ENCODE measurements at places on chromosomes 13 and 19.
A peak's percentile ranks its signal among the peaks of the same experiment; 100 is the strongest.

DNA sequence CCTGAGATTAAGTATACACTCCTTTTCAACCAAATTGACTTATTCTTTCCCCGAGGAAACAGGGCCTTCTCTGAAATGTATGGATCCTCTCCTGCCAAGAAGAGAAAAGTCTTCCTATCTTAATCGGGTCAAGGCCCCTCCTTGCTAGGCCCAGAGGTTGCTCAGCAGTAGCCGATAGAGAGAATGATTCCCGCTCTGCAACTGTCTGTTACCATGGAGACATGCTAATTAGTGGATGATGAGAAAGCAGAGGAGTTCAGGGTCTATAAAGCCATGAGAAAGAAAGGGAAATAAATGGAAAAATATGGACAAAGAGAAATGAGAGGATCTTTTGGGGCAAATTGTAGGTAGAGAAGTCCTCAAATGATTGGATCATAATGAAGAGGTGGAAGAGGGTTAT lies 103.5 kb downstream of the POU4F1 start:
- no peak for DNase-seq

- DNase-seq = no peak
Measured at GRCh38 chr13:50189450-50189849, 174.2 kb downstream of the KCNRG start.

DNA sequence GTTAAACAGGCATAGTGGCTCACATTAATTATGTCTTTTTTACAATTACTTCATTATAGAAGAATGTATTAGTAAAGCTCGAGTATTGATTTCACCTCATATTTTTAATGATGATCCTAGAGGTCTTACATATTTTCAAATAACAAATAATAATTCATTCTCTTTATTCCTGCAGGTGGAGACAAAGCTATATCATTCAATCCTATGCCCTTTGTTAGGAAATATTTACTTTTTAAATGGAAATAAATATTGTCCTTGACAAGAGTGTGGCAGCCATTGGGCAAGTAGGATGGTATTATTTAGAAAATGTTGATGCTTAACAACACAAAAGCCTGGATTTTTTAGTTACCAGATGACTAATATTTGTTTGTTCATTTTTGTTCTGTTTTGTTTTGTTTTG lies 127.6 kb downstream of the COG6 start:
- no peak for DNase-seq

- no peak for DNase-seq
Measured at GRCh38 chr13:63901630-63902029, 2486.0 kb upstream of the PCDH20 start.

- no peak for DNase-seq
Measured at GRCh38 chr13:40064154-40065097, 409.0 kb downstream of the COG6 start.

- no peak for DNase-seq
Measured at GRCh38 chr13:83151308-83151660, 731.0 kb downstream of the SLITRK1 start.

- DNase-seq = no peak
Measured at GRCh38 chr13:32790731-32791130, 204.5 kb downstream of the PDS5B start.

DNA sequence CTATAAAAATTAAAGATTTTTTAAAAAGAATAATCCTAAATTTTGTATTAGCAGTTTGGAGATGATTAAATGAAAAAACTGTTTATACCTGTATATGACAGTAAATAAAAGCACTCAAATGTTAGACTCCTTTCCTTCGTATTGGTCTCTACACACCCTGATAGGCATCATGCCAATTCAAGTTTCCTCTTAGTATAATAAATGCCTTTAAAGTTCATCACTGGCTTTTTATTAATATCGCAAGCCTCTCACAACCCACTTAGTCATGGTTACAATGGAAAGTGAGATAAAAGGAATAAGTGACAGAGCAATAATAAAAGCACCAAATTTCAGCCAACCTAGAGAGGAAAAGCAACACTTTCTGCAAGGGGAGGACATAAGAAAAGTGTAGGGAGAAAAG lies 102.2 kb downstream of the PIBF1 start:
- no peak for DNase-seq

GRCh38 chr19:33171916-33172359 lies 22.2 kb upstream of the LRP3 start:
- no peak for DNase-seq

- no peak for DNase-seq
Measured at GRCh38 chr13:106326751-106327150, 208.7 kb downstream of the EFNB2 start.

DNA sequence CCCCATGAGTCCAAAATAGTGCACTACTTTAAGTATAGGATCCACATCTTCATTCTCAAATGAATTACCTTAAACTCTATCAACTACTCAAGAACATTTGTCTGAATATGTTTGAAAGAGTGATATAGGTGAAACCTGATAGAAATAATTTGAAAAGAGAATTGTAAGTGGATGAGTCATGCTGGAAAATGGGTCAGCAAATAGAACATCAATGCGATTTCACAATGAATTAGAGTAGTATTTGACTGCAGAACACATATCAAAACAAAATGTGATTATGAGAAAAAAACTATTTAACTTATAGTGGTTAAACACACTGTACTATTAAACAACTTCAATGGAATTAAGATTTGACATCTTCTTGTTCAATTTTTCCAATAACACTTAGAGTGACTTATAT lies 300.6 kb upstream of the KLHL1 start:
- no peak for DNase-seq

DNA sequence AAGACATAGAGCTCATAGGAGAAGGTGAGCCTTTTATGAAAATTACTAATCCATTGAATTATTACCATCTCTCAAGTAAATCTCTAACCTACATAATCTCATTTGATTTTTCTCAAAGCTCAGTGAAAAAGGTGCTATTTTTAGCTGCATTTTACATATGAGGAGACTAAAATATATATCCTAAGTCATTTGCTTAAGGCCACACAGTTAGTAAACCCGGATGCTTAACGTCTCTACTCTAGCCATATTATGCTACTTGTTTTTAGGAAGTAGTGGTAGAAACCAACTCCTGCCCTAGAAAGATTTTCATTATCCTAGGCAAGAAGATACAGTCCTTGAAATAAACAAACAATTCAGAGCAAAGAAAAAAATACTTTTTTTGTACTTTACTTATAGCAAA lies 108.9 kb downstream of the RBM26 start:
- no peak for DNase-seq

GRCh38 chr13:34611671-34612070 lies 330.4 kb upstream of the NBEA start:
- no peak for DNase-seq

GRCh38 chr13:27022571-27023311 lies 148.9 kb downstream of the USP12 start:
- peak; percentile 26 for DNase-seq

- no peak for DNase-seq
Measured at GRCh38 chr19:16579381-16579780, 7.2 kb upstream of the SLC35E1 start.

DNA sequence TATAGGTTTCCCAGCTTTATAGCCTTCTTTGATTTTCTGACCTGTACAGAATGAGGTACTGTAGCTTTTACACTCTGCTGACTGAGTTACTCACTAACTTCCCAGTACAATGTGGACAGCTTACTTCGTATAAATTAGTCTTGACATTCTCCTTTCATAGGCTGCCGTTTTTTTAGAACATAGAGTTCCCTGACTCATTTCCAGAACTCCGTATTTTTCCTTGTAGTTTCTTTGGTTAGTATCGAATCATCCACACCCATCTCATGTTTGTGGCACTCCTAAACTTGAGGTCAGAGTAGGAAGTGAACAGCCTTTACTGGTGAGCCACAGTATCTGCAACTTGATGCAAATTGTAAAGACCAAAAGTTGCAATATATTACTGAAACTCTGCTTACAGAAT lies 303.9 kb downstream of the SLITRK5 start:
- no peak for DNase-seq

DNA sequence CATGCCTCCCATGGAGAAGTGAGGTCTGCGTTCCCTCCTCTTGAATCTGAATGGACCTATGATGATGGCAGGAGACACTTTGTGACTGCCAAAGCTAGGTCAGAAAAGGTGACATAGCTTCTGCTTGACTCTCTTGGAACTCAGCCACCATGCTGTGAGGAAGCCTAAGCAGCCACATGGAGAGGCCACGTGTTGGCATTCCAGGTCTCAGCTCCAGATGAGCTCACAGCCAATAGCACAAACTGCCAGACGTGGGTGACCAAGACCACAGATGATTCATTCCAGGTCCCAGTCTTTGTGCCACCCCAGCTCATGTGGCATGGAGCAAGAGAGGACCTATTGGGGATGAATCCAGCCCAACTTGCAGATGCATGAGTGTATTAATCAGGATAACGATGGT lies 8.7 kb upstream of the GGACT start:
- no peak for DNase-seq

GRCh38 chr19:17659996-17660395 lies 28.2 kb downstream of the UNC13A start:
- DNase-seq = no peak

DNA sequence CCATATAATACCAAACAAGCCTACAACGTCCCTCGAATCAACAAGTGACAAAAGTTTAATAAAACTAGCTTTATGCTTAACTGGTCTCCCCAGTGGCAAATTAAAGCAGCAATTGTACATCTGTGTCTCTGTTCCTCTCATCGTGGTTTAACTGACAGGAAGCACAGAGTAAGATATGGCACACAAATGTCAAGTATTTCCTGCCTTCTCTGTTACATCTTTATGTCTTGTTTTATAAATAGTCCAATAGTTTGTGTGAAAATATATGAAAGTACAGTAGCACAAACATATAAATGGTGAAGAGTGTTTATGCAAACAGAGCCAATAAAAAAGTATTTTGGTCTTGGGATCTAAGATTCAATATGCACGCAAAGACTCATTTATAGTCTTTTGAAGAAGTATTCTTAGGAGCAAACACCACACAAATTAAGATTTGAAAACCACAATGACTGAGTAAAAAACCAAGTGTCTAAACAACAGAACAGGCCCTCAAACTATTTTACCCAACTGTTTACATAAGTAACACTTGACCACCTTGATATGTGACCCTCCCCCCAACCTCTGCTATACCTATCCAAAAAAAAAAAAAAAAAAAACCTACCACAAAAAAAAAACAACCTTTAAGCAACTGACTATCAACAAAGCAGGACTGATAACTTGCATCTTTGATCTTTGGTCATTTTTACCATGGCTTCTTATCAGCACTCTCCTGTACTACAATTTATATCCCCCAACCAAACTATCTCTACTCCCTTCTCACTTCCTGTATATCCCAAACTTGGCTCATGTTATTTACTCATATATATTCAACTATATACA lies 14.0 kb downstream of the ELF1 start:
- no peak for DNase-seq

DNA sequence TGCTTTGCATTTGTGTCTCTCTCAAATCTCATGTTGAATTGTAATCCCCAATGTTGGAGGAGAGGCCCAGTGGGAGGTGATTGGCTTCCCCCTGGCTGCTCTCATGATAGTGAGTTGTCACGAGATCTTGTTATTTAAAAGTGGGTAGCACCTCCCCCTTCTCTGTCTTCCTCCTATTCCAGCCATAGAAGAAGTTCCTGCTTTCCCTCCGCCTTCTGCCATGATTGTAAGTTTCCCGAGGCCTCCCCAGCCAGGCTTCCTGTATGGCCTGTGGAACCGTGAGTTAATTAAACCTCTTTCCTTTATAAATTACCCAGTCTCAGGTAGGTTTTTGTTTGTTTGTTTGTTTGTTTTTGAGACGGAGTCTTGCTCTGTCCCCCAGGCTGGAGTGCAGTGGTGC lies 3.8 kb downstream of the LILRA4 start:
- DNase-seq = no peak

DNA sequence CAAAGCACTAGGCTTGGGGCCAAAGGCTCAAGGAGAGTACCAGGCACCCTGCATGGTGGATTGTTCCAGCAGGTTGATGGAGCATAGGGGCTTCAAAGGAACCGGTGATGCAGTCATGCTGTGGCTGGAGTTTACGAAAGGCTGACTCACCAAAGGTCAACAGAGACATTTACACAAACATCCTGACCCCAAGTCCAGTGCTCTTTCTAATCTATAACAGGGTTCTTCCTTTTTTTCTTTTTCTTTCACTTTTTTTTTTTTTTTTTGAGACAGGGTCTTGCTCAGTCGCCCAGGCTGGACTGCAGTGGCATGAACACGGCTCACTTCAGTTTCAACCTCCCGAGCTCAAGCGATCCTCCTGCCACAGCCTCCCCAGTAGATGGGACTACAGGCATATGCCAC lies 35.6 kb upstream of the TPTE2 start:
- no peak for DNase-seq

DNA sequence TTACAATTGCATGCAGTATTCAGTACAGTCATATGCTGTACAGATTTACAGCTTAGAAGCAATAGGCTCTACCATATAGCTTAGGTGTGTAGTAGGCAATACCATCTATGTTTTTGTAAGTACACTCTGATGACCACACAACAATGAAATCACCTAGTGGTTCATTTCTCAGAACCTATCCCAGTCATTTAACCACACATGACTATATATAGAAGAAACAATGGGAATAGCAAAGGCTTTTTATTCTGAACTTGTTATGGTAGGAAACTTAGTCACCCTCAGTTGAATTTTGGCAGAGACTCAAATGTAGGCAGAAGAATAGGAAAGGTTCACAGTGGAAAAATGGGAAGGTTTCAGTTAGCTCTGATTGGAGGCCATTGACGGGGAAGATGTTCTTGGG lies 1075.1 kb upstream of the MIR17HG start:
- DNase-seq = no peak

DNA sequence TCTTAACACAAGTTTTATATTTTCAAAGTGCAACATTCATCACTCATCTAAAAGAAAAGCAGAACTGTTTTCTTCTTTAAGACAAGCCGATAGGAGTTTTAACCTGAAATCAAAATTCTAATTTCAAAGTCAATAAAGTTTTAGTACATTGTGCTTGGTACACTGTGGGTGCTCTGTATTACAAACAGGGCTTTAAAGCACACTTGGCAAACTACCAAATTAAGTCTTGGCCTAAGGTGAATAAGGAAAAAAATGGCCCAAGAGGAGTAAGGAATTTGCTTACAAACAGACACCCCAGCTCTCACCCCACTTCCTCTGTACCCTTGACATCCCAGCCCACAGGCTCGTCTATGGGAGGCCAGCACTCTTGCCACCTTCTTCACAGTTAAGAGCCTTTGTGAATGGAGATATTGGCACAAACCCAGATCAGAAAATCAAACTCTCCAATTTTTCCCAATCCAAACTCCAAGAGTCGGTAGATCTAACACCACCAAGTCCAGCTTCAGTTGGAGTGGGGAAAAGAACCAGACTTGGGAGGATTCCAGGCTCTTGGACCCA lies 66.0 kb downstream of the ABCC4 start:
- DNase-seq = no peak

DNA sequence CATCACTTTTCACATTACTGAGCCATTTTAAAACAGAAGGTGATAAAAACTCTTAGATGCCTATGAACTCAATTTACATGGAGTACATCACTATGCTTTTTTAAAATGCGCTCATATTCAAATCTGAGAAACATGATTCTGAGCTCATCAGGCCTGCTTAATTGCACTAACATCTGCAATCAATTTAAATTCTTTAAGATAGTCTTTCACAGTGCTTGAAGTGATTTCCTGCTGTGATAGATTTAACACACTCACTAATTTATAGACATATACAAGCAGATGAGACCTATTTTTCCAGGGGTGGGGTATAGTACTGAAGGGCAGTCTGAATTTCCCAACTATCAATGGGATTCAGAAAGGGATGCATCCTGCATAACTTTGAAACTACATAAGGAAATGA lies 82.9 kb downstream of the DIAPH3 start:
- DNase-seq = no peak
